ENCODE measurements at places on chromosomes 2 and 18.

- DNase-seq = no peak
Measured at GRCh38 chr2:201114846-201115245, 1.1 kb upstream of the CFLAR start.

DNA sequence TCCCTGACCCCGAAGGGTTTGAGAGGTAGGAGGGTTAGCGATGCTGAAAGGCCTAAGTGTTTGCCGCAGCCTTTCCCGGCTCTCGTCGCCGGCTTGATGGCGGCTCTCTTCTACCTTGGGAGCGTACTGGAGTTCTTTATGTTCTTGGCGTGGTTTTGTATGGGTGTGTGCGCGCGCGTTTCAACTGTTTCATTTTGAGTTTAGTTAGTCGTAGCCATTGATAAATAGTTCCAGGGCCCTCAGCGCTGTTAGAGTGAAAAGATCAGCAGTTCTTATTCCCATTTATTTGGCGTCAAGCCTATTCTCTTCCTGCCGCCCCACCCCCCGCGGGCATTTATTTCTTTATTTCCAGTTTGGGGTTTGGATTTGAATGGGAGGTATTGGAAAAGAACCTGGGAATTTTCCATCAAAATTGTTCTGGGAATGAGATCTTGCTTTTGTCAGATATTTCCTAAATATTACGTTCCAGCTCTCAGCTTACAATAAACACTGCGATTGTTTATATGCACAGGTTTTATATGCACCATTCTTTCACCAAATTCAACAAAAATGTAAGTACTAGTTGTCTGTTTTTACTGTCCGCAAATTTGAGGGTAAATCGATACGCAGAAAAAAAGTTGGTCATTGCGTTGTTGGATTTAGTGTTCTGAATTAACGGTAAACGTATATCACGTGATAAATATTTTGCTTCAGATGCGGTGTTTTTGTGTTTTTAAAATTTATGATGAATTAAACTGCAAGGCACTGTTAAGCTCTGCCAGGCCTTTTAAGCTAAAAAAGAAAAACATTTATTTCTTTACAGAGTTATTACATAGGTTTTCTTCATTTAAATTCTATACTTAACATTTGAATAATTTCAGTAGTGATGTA, 954 bp downstream of the CCNT2 start:
- DNase-seq = peak; percentile 74

- DNase-seq = no peak
Measured at GRCh38 chr2:9001778-9002177, 1.7 kb downstream of the MBOAT2 start.

GRCh38 chr2:238974501-238975166, 126.7 kb downstream of the TWIST2 start:
- DNase-seq = no peak

GRCh38 chr2:175156534-175156933, 11.5 kb downstream of the ATF2 start:
- DNase-seq = no peak

GRCh38 chr2:47007223-47007825, 91.7 kb upstream of the MCFD2 start:
- DNase-seq = no peak

Data from activated CD8-positive, alpha-beta memory T cell treated with anti-CD3 and anti-CD28 coated beads, Interleukin-2, amount 10 ng/mL, durations not matched to agents 7 days and 5 days (primary cell).